ENCODE measurements at places on chromosomes 3 and 15. TPM values are rescaled to one million over a fixed set of nuclear protein-coding genes. Genes with fewer than 3 reads are reported as not detected.

DNA sequence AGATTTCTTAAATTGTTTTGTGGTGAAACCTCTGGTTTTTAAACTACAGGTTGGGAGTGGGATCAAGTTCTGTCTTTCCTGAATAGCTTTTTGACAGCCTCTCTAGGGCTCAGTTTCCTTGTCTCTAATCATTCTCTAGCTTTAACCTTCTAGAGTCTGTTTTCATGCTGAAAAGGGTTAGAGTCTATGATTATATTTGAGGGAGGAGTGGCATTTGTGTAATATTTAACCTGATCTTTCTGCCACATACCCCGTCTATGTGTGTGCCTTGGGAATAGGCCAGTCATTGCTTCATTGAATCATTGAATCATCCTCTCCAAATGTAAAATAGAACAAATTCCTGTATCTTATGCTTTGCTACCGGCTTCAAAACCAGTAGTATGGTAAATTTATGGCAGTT lies 204.9 kb downstream of the KLHL25 start:
- H3K4me1 ChIP-seq = peaks cover 15% of the 10 kb centered on the region
- no peaks in the 10 kb centered on the region for H3K27me3 ChIP-seq
- H3K27ac ChIP-seq = peak overlapping the region; percentile 84
- peaks cover 52% of the 10 kb centered on the region for H3K36me3 ChIP-seq

- H3K27ac ChIP-seq = peak overlapping the region; percentile 55
- peak; percentile 88 for DNase-seq
- H3K4me1 ChIP-seq = peaks cover 25% of the 10 kb centered on the region
- no peak overlapping the region for H3K4me3 ChIP-seq
Observed at GRCh38 chr15:90062023-90062442, 40.2 kb downstream of the IDH2 start.

GRCh38 chr15:70088887-70089691 lies 8.6 kb downstream of the TLE3 start:
- peaks cover 33% of the 10 kb centered on the region for H3K36me3 ChIP-seq
- DNase-seq = no peak
- no peak overlapping the region for H3K4me3 ChIP-seq
- no peaks in the 10 kb centered on the region for H3K27me3 ChIP-seq
- H3K27ac ChIP-seq = no peak overlapping the region

DNA sequence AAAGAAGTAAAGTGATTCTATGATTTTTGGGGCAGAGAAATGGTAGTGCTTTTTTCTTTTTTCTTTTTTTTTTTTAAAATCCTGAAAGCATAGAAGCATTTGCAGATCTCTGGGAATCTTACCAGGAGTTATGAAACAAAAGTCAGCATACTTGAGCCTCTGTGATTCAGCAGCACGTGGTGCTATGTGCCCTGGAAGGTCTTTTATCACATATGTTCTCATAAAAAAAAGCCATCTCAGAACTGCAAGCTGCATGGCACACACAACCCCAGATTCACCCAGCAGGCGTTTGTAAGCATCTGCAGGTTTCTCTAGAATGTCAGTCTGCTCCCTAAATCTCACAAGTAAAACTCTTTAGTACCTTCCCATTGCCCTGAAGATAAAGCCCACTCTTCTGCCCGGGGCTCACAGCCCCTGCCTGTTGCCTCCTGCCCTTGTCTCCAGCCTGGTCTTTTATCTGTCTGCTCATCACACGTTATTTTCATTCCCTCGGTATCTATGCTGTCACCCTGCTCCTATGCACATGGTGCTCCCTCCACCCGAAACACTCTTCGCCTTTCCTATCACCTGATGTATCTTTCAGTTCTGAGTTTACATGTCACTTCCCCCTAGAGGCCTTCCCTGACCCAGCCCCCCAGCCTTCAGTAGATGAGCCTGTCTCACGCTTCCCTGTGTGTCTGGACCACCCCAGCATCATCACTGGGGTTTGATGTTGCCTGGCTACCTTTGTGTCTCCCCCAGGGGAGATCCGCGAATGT lies 72.4 kb downstream of the CHDH start:
- no peak overlapping the region for H3K4me3 ChIP-seq
- peak; percentile 42 for DNase-seq
- peaks cover 12% of the 10 kb centered on the region for H3K27me3 ChIP-seq
- no peaks in the 10 kb centered on the region for H3K36me3 ChIP-seq
- peaks cover 22% of the 10 kb centered on the region for H3K4me1 ChIP-seq

DNA sequence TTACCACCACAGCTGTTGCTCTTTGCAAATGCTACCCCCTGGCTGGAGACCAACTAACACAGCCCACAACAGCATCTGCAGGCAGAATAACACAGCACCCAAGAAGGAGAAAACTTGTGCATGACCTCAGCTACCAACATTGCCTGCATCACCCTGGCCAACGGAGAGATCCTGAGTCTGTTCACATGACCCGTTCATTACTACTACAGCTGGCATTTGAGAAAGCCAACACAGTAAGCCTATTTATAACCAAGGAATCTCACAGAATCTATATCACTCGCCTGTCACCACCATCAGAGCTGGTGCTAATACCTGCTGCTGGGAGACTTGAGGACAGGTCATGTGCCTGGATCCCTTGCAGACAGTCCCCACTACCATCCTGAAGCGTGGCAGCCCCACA lies 215.2 kb downstream of the POLQ start:
- no peaks in the 10 kb centered on the region for H3K36me3 ChIP-seq
- H3K27me3 ChIP-seq = no peaks in the 10 kb centered on the region
- DNase-seq = no peak
- H3K4me1 ChIP-seq = no peaks in the 10 kb centered on the region

The ARHGAP31 gene
- total RNA-seq = 4.7 TPM

The HIGD2B gene
- not detected for total RNA-seq

The ABHD10 gene
- 26.0 TPM for total RNA-seq

The CKMT1A gene
- 11.4 TPM for total RNA-seq

The KCNAB1 gene
- 0.44 TPM for total RNA-seq

The ABHD17C gene
- total RNA-seq = 10.1 TPM

The PLCL2 gene
- total RNA-seq = 0.51 TPM

The MNS1 gene
- 1.5 TPM for total RNA-seq
